ENCODE measurements at places on chromosomes 1 and 21.

DNA sequence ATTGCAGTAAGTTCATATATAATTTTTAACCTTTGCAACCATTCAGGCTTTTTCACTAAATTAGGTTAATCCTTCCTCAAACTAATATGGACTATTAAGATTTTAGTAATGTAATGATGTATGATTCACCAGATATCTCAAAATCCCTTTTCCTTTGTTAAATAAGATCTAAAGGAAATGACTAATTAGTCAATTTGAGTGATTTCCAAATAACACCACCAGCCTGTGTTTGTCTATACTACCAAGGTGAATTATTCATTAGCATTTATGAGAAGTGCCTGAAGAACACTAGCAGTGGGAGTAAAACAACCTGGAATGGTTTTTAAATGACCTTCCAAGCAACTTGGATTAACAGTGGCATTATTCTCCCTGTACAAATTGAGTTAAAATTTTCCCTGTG, 670.6 kb upstream of the PKN2 start:
- no peak for DNase-seq

DNA sequence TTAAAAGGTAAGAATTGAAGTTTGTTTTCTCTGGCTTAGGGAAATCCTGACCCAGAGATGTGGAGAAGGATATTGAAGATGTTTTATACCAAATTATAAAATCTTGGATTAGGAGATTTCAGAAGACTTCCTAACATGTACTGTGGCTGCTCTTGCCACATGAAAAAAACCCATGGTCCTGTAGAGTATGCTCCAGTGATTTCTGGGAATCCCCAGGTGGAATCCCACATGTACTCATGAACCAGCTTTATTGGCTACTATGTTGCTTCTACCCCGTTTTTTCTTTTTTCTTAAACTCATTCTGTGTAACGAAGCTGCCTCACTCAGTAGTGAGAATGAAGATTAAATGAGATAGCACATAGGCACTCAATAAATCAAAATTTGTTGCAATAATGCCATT, 132.7 kb upstream of the SGIP1 start:
- no peak for DNase-seq

DNA sequence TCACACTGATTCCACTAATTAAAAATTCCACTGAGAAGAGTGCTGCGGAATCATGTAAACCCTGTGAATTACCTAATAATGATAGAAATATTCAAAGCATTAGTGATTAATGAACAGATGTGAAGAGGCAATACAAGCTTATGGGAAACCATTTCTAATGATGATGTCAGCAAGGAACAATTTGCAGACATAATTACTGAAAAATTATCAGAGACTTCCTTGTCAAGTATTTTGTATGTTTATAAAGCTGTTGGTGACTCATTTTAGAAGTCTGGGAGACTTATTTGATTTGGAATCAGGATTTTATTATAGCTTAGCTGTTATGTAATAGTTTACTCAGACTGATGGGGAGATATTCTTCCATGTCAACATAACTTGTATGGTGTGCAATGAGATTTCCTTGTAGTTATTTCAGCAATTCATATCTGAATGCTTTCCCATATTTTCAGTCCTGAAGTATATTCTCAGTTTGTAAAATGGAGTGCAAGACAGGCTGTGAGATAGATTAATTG, 135.5 kb downstream of the TGFB2 start:
- DNase-seq: no peak

DNA sequence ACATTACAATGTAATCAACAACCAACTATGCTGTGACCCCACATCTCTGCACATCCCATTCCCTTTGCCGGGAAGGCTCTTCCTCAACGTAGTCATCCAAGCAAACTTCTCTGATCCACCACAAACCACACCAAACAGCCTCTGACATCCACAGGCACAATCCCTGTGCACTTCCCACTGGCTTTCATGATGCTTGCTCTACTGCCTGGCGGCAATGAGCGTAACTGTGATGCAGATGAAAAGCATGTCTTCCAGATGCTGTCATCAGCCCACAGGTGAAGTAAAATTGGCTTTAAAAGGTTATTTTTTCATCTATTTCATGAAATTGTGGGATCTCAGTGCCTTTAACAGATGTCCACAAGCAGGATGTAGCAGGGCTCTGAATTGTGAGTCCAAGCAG, 635.2 kb downstream of the SMYD3 start:
- no peak for DNase-seq

GRCh38 chr1:235939480-235939775, 72.7 kb upstream of the LYST start:
- DNase-seq: peak; percentile 33

GRCh38 chr1:163610486-163610885, 288.7 kb downstream of the NUF2 start:
- DNase-seq: no peak

Measured in right lobe of liver (tissue), 6 donors.